ENCODE measurements at places on chromosomes 6 and 20.

DNA sequence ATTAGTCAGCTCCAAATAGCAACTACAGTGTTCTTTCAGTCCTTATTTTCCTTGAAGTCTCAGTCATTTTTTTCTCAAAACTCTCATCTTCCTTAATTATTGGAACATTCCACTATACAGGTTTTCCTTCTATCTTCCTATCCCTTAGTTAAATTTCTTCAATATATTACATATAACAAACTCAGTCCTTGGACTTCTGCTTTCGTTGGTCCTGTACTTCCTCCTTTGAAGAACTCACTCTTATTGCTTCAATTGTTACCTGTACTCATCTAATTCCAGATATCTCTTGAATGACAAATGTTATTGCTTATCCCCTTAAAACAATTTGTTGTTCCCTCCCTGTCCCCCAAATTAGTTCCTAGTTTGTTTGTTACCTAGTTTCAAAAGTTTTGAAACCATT, 67.7 kb upstream of the NOTCH4 start:
- DNase-seq: no peak

DNA sequence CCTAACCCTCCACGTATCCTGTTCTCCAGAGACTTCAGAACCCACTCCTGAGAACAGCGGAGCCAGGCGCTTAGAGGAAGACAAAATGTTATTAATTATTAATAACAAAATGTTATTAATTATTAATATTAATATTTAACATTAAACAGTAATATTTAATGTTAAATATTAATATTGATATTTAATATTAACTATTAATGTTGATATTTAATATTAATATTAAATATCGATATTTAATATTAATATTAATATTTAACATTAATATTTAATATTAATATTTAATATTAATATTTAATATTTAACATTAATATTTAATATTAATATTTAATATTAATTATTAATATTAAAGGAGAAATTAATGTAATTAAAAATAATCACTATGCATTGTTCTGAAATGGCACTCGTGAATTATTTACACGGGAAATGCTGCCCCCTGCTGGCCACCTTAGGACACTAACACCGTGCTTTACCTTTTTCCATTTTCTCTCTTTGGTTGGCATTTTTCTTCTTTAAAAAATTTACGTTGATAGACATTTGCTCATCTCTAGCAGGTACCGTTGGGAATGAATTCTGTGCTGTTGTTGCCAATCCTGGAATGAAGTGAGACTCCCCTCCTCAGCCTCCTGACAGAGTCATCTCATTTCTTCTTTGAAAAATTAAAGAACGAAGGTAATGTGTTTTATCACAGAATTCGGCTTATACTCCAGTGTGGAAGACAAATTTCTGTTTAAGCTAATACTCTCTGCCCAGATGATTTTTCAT, 7.5 kb upstream of the GGTLC1 start:
- no peak for DNase-seq

DNA sequence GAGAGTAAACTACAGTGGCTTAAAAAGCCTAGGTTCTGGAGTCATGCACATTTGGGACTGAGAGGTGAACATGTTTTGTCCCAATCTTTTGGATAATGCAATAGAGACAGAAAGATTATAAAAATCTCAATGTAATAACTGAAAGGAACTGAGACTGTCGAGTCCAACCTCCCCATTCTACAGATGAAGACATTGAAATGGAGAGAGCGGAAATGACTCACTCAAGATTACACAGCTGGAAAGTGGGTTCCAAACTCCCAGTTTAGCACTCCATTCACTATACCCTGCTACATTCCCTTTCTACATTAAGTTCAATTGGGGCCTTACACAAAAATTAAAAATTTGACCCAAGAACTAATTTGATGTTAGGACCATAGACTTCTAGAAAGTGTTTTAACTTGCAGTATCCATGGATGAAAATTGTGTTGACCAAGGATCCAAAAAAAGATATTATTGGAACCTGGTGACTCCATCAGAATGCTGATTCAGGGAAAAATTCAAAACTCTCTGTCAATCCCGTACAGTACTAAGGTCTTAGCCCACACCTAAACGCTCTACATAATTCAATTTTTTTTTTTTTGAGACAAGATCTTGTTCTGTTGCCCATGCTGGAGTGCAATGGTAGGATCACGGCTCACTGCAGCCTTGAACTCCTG, 1.5 kb upstream of the ILRUN start:
- DNase-seq: no peak

DNA sequence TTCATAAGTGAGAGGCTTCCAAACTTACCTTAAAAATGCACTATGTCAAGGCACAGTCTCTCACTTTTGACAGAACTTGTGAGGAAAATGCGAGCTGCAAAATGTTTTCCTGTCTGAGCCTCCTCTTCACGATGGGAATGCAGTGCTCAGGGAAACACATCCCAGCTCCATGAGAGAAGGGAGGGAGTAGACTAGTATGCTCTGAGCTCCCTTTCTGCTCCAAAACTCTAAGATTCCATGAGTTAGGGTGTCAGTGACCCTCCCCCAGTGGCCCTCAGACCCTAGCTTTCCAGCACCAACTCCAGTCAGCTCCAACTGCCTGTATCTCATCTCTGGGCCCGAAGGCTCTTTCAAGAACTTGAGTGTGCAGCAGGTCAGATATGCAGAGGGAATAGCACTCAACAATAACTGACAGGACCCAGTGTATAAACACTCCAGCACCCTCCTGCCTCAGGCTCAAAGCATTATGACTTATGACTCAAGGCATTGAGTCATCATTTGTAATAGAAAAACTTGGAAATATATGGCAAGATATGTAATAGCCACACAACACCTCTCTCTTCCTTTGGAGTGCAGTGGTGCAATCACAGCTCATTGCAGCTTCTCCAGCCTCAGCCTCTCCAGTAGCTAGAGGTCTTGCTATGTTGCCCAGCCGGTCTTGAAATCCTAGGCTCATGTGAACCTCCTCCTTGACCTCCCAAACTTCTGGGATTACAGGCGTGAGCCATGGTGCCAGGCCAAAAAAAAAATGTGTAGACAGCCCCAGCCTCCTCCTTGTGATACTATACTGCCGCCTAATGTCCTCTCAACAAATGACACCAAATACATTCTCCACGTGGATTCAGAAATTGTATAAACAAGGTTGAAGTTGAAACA, 16.7 kb upstream of the ENTPD6 start:
- DNase-seq: no peak

- no peak for DNase-seq
These were observed 21.3 kb downstream of the SNAP25 start for GRCh38 chr20:10239954-10240353.

DNA sequence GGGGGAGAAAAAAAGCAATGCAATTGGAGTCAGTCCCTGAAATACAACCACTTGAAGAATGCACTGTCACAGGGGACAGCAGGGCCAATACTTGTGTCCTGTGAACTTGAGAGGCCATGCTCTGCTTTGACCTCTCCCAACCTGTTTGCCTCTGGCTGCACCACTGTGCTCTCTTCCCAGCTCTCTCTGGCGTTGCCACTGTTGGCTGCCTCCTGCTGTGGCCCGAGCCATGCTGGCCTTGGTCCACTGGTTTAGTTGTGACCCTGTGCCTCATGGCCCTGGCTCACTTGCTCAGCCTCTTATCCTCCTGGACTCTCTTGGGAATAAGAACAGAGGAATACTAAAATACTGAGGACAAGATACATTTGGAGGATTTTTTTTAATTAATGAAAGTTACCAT, 14.5 kb upstream of the FBXO30 start:
- DNase-seq: no peak

DNA sequence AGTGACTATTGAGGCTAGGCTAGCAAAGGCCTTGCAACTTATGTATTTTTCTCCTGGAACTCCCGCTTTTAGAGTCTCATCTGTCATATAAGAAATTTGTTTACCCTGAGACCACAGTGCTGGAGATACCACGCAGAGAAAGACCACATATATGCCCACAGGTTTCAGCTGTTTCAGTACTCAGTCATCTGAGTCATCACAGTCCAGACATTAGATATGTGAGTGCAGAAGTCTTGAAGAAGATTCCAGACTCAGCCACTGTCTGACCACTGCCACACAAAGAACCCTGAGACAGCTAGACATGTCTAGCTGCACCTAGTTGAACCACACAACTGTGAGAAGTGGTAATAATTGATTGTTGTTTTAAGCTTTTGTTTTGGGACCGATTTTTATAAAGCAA, 648.3 kb downstream of the EPM2A start:
- DNase-seq: no peak

DNA sequence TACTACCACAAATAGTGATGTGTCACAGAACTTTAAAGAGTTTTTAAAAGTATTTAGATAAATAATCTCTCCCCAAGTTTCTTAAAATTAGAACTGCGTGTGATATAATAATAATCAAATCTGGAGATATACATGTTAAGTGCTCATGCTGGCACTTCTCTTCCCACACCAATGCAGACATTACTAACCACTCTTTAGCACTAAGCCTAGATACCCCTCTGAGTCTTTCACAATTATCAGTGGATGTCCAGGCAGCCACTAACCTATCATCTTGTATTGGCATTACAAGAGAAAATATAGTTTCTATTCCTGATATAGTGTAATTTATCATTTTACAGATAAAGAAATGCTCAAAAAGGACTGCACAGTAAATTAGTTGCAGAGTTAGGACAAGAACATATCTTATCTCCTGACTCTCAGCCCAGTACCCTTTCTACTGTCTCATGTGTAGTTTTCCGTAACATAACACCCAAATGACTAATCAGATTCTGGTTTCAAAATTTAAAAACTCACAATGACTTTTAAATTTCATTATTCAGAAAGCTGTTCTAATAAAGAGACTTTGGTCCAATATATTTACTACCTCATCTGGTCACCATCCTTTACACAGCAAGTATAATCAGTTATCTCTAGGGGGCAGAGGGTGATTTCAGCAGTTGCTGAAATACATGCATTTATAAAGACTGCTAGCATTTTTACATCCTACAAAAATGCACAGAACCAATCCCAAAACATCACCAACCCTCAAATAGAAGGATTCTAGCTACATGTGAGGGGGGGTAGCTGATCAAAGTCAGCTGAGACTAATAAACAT, 215.5 kb upstream of the MCHR2 start:
- no peak for DNase-seq

DNA sequence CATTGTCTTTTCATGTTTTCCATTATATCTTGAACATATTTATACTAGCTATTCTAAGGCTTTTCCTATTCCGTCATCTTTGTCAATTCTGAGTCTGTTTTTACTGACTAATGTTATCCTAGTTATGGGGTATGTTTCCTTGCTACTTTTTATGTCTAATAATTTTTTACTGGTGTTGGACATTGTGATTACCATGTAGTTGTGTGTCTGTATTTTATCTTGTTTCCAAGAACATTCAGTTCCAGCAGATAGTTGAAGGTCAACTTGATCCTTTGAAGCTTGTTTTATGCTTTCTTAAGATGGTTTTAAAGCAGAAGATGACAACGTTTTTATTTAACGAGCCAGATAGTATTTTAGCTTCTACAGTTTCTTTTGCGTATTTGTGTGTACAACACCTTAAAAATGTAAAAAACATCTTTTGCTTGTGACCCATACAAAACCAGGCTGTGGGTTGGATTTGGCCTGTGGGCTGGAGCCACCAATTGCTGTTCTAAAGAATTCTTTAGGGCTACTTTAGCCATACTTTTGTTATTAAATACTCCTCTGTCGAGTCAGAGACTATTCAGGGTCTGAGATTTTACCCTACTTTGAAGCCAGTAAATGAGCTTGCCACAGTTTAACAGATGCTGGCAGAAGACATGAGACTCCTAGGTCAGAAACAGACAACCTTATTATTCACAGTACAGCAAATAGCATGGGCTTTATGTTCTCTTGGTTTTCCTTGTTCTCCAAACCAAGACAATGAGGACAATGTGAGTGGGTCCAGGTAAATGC, 38.7 kb upstream of the REV3L start:
- no peak for DNase-seq

GRCh38 chr6:170266061-170266825, 24.6 kb downstream of the DLL1 start:
- no peak for DNase-seq

GRCh38 chr6:31769684-31770371, 7.3 kb downstream of the VWA7 start:
- DNase-seq: no peak

DNA sequence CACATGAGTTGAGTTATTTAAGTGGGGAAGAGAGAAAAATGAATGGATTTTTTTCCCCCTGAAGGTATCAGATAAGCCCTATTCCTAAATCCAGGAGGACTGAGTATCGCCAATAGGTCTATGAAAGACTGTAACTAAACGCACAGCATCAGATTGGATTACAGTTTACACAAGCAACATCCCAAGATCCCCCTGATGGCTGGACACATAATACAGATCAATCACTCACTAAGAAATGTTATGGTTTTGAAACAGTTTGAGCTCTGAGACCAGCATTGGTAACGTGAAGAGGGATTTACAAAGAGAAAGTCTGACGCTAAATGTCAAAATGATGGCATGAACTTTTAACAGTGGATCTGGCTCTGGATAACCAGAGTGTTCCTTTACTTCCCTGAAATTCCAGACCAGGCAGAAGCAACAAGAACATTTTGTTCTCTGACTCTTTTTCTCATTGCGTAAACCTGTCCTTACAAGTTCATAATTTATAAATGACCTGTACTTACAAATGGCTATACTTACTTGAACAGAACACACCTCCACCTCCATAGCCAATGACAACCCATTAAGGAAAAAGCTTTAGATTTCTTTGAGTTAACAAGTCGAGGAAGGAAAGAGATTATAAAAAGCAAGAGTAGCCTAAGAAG, 131.8 kb upstream of the BEND3 start:
- no peak for DNase-seq

DNA sequence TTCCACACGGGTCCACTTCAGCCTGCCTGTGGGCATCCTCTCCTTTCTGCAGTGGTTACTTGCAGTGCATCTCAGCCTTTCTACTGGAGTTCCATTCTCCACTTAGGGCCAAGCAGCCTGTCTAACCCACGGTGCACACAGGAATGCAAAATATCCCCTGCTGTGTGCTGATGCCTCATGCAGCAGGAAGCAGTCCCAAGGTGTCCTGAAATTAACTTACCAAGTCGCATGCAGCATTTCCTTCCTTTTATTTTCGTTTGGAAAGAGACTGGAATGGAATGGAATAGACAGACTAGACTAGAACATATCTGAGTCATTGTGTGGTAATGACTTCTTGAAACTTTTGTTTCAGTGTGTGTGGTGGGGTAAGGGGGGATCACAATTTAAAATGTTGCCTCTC, 25.9 kb upstream of the FOXQ1 start:
- no peak for DNase-seq

DNA sequence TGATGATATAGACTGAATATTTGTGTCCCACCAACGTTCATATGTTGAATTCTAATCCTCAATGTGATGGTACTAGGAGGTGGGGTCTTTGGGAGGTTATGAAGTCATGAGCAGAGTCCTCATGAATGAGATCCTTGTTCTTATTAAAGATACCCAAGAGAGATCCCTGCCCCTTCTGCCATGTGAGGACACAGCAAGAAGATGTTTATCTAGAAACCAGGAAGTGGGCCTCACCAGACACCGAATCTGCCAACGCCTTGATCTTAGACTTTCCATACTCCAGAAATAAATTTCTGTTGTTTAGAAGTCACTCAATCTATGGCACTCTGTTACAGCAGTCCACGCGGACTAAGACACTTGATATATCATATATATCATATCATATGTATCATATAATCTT, 67.7 kb upstream of the GCM1 start:
- DNase-seq: no peak

GRCh38 chr6:162271922-162272321, 455.6 kb downstream of the PRKN start:
- no peak for DNase-seq

- no peak for DNase-seq
These were observed 10.3 kb downstream of the CEP85L start for GRCh38 chr6:118641042-118641441.

GRCh38 chr6:125231133-125231532, 70.6 kb downstream of the HDDC2 start:
- no peak for DNase-seq

All from NCI-H1436 treated with DMSO at 0.1 percent for 48 hours (cell line).